ENCODE measurements at places on chromosomes 1 and 21. TPM values are rescaled to one million over a fixed set of nuclear protein-coding genes. Genes with fewer than 3 reads are reported as not detected.
A peak's percentile ranks its signal among the peaks of the same experiment; 100 is the strongest.

Gene FAM72B
- total RNA-seq: 1.3 TPM

Gene GPR61
- total RNA-seq: 0.29 TPM

Gene FHL3
- total RNA-seq: 11.2 TPM

Gene CAPN9
- total RNA-seq: 0.83 TPM

Gene CYP4Z1
- not detected for total RNA-seq

Gene BRINP2
- total RNA-seq: 0.46 TPM

Gene ETV3L
- total RNA-seq: not detected

Gene CRP
- total RNA-seq: 46.3 TPM

Gene HPDL
- total RNA-seq: 0.17 TPM

Gene ITLN1
- 0.29 TPM for total RNA-seq

Gene FABP3
- total RNA-seq: 13.3 TPM

DNA sequence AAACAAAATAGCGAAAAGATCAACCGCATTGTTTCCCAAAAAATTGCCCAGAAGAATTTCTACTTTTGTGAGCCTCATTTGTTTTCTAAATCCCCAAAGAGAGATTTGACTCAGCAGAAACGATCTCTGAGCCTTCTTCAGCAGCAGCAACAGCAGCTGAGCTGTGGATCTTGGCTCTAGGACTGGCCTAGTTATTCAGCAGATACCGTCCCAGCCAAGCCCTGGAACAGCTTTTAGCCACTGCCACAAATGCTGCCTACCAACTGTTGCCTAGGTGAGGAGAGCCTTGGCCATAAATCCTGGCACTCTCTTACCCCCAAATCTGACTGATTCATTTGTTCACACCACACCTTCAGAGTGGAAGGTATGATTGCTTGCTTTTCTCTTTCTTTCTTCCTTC is 320.1 kb downstream of the TGFB2 start:
- peak; percentile 45 for DNase-seq

- DNase-seq: no peak
Observed at GRCh38 chr1:40753142-40753882, 30.3 kb upstream of the KCNQ4 start.

DNA sequence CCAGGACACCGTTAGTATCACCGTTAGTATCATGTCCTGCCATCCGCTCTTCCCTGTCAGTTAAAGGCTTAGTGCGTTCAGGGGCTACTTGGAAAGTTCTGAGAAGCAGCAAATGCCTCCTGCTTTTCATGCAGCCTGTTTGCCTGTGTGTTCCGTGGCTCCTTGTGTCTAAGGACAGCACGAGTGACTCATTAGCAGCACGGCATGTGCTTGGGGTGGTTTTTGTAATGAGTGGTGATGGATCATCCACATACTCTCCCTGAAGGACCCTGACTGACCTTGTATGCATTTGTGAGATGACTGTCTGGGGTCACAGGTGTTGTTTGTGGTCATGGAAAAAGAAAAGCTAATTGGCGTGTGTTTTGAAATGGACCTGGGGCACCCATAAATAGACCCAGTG is 221.9 kb downstream of the PBX1 start:
- no peak for DNase-seq

DNA sequence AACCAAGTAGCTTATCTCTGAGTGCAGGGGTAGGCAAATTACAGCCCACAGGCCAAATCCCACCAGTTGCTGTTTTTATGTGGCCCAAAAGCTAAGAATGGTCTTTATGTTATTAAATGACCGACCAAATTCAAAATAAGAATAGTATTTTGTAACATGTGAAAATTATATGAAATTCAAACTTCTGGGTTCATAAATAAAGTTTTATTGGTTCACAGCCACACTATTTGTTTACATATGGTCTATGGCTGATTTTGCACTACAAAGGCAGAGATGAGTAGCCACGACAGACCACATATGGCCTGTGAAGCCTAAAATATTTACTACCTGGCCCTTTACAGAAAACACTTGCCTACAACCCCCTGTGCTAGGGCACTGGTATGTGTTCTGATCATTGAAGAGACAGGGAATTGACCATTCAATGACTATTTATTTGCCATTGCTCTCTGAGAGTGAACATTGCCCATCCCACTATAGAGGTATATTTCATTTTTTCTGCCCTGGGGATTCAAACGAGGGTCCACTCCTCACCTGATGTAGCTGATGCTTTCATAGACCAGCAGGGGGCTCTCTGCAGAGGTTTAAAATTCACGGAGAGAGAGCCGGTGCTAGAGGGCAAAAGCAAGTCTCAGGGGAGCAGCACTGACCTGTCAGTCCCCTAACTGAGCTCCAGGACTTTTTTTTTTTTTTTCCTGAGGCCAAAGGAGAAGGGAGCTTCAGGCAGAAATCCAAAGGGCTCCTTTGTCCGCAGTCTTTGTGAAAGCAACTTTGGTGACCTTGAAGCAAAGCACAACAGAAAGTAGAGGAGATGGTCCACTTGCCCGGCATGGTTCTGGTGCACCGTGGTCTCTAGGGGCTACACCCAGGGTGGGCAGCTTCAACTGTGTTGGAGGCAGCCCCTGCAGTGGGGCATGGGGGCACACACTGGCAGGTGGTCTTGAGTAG is 7.3 kb upstream of the GNL2 start:
- peak; percentile 18 for DNase-seq

GRCh38 chr1:214380986-214381695 is 100.2 kb downstream of the SMYD2 start:
- no peak for DNase-seq

DNA sequence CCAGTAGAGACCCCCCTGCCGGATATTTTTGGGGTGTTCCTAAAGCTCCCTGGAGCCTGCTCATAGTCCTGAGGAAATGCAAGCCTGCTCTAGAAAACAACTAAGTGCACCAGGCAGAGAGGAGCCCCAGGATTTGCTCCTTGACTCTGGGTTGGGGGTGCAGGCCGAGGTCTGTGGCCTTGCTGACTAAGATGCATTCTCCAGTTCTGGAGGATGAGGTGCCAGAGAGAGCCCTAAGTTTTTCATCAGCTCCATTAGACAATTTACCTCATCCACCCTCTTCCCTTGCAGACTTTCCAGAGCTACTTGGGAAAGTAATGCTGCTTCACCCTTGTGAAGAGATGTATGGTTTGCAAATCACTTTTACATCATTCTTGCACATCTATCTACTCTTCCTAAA is 9.1 kb downstream of the TUFT1 start:
- no peak for DNase-seq

GRCh38 chr1:21397813-21398188 is 42.1 kb upstream of the NBPF3 start:
- no peak for DNase-seq

DNA sequence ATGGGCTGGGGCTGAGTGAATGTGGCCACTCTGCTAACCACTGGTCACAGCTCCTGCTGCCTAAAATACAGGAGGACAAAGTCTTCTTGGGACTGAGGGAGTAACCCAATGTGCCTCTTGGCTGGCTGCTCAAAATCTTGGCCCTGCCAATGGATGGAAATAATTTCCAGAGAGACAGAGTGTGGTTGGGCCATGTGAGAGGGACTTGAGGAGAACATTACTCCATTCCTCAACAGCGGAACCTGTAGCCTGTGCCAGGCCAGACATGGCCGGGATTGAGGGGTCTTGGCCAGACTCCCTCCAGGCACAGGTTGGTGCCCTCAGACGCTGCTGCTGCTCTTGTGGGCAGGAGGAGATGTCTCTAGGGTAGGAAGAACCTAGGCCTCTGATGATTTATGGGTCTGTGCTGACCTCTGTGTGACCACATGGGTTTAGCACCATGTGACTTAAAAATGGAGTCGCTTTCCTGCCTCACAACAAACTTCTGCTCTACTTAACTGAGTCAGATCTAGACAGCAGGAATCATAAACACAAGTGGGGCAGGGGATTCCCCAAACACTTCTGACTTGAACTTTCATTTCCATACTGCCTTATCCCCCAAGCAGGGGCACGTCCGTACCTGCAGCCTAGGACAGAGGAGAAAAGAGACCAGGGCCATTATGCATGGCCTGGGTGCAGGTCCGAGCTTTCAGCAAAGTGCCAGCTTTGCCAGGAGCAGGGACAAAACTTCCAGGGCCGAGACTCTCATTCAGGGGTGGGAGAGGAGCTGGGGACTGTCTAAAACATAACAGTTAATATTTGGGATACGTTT is 79.2 kb downstream of the CD34 start:
- DNase-seq: no peak

DNA sequence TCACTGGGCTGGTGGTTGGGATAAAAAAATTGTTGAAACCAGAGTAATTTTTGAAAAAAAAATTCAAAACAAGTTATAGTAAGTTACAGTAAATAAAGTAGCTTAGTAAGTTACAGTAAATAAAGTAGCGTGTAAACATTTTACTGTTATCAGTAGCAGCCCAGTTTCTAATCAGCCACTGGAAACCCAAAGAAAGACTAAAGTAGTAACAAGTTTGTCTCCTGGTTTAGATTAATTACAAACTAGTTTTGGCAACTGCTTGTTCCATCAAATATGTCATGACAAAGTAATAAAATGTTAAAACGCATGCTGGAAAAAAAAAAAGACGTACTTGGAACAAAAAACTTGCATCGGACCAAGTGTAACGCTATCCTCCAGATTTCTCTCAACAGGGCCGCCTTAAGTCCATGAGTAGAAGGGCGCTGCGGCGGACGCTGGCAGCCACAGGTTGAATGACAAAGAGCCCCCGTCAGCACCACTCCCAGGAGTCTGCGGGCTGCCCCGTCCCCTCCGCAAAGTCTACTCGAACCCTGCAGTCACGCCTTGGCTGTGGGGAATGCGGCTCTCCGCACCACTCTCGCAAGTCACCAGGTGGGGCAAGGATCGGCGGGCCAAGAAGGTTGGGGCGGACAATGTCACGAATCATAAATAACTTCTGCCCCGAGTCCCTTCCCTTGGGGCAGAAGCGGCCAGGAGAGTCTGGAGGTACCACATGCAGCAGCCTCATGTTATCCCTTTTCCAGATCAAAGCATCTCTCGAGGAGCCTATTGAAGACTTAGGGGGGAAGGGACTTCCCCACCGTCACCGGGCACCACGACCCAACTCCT is 837 bp downstream of the SLC16A1 start:
- DNase-seq: no peak

DNA sequence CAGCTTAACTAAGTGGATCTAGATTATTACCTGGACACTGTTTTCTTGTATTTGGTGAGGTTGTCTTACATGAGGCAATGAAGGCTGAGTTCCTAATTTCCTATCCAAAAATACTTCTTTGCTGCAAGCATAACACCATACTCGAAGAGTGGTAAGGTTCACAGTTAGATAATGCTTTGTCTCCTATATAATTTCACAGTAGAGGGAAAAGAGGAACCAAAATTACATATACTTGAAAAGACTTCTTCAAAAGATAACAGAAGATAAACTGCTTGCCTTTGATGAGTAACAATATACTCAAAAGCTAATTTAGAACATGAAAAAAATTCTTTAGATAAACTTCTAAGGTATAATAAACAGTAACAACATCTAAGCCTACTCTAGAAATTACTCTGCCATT is 20.4 kb downstream of the USP33 start:
- no peak for DNase-seq

GRCh38 chr1:196531737-196532524 is 76.3 kb downstream of the KCNT2 start:
- no peak for DNase-seq

DNA sequence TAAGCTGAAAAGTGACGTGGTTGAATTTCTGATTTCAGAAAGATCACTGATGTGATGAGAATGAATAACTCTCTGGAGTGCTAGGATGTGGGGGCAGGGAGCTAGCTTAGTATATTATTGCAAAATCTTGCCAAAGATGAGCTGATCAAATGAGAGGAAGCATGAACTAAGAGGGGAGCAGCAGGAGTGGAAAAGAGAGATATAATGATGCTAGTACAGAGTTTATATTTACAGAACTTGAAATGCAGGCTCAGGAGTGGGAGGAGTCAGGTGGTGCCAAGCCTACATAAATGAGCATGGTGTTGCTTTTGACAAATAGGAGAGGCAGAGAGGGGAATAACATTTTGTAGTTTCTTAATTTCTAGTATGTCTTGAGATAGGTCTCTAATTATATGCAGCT is 38.1 kb upstream of the NBL1 start:
- DNase-seq: no peak

- DNase-seq: peak; percentile 94
Observed at GRCh38 chr21:33268737-33269441, 2.7 kb downstream of the IL10RB start.

DNA sequence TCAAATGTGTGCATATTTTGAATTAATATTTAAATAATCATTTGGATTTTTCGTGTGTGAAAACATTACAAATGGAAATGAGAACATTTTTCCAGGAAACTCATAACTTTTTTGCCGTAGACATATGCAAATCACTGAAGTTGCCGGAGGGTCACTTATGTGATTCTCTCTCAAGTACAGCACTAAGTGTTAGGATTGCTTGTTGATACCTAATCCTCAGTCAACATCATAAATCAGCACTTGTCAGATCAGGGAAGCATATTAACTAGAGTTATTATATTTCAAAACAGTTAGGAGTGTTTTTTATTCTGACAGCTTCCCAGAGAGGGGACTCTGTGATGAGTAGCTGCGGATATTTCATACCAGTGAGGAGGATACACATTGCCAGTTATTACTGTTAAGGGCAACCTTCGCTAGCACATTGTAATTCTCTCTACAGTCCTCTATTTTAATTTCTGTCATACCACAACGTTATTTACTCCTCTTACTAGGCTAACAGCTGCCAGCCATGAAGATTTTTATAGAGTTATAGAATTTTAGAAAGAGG is 41.5 kb downstream of the NCAM2 start:
- DNase-seq: no peak

DNA sequence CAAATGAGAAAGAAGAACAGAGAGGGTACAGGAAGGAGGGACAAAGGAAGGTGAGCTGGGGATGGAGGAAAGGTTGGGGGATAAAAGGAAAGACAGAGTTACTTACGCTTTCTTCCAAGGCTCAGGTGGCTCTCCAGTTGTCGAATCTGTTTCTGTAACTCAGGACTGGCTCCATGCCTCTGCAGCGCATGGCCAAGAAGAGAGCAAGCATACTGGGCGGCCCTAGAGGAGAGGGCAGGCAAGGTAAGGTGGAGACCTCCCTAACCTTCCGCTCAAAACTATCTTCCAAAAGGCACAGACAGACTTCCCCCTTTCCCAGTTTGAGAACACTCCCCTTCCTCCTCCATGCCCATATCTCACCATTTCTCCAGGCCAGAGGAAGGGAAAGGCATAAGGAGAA is 922 bp downstream of the PEX11B start:
- no peak for DNase-seq
